ENCODE measurements at places on chromosomes 3 and 15. TPM values are rescaled to one million over a fixed set of nuclear protein-coding genes. Genes with fewer than 3 reads are reported as not detected.

DNA sequence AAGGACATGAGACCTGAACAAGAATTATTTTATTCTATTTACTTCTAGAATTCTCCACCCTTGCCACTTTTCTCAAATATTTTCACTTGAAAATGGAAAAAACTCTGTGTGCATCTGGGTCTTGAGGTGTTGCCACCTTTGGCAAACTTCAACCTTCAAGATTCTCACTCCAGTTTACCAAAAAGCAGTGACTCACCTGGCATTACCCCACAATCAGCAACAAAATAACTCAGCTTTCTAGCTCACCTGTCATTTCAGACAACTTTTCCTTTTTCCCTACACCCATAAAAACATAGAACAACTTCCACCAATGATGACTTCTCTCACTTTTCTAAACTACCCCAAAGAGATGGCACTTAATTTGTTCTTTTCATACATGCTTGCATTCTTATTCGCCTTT lies 115.8 kb downstream of the DUT start:
- no peaks in the 10 kb centered on the region for H3K4me1 ChIP-seq
- H3K4me3 ChIP-seq, result no peak overlapping the region
- no peak for DNase-seq

- no peaks in the 10 kb centered on the region for H3K27me3 ChIP-seq
- no peak overlapping the region for H3K27ac ChIP-seq
- H3K4me1 ChIP-seq, result no peaks in the 10 kb centered on the region
- no peak overlapping the region for H3K4me3 ChIP-seq
- H3K36me3 ChIP-seq, result no peaks in the 10 kb centered on the region
These were observed 239.3 kb upstream of the CNTN6 start for GRCh38 chr3:853489-853888.

- no peak overlapping the region for H3K27ac ChIP-seq
- no peaks in the 10 kb centered on the region for H3K4me1 ChIP-seq
- no peaks in the 10 kb centered on the region for H3K36me3 ChIP-seq
These were observed 535.8 kb downstream of the GABRG3 start for GRCh38 chr15:27506752-27507151.

- no peak for DNase-seq
- no peaks in the 10 kb centered on the region for H3K4me1 ChIP-seq
- H3K36me3 ChIP-seq, result no peaks in the 10 kb centered on the region
- no peak overlapping the region for H3K4me3 ChIP-seq
- no peaks in the 10 kb centered on the region for H3K27me3 ChIP-seq
- no peak overlapping the region for H3K27ac ChIP-seq
These were observed 25.5 kb upstream of the PTPRG start for GRCh38 chr3:61535826-61536225.

DNA sequence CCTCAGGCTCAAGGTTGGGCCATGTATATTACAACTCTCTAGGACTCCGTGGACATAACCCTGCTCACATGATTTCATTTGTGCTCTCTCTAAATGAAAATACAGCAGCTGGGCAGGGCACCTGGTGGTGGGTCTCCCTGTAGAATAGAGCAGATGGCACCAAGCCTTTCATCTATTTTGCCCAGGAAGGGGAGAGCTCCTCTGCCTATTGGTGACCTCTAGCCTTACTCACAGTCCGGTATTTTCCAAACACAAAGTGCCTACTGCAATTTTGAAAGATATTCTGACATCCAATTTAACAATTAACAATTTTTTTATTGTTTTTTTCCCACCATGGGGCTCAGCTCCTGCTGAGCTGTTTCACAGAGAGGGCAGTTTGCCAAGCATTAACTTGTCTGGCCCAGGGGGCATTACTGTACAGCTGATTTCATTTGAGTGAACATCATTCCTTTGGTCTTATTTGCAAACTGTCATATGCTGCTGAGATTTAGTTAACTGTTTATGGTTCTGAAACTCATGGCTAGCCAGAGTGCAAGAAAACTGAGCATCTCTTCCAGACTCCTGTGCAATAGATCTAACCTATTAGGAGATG lies 474.0 kb downstream of the EPHB1 start:
- H3K36me3 ChIP-seq, result no peaks in the 10 kb centered on the region
- H3K27me3 ChIP-seq, result no peaks in the 10 kb centered on the region
- no peaks in the 10 kb centered on the region for H3K4me1 ChIP-seq
- H3K27ac ChIP-seq, result no peak overlapping the region

- no peaks in the 10 kb centered on the region for H3K4me1 ChIP-seq
- no peak overlapping the region for H3K4me3 ChIP-seq
These were observed 34.0 kb upstream of the ZPLD1 start for GRCh38 chr3:102400766-102401165.

GRCh38 chr3:145219355-145220235 lies 941.4 kb downstream of the PLOD2 start:
- H3K27ac ChIP-seq, result no peak overlapping the region
- DNase-seq, result no peak
- no peaks in the 10 kb centered on the region for H3K4me1 ChIP-seq
- no peaks in the 10 kb centered on the region for H3K36me3 ChIP-seq
- no peak overlapping the region for H3K4me3 ChIP-seq

GRCh38 chr3:125322166-125322565 lies 53.0 kb downstream of the ZNF148 start:
- H3K27me3 ChIP-seq, result no peaks in the 10 kb centered on the region
- H3K4me3 ChIP-seq, result no peak overlapping the region
- DNase-seq, result no peak
- peaks cover 1% of the 10 kb centered on the region for H3K36me3 ChIP-seq
- H3K4me1 ChIP-seq, result no peaks in the 10 kb centered on the region

DNA sequence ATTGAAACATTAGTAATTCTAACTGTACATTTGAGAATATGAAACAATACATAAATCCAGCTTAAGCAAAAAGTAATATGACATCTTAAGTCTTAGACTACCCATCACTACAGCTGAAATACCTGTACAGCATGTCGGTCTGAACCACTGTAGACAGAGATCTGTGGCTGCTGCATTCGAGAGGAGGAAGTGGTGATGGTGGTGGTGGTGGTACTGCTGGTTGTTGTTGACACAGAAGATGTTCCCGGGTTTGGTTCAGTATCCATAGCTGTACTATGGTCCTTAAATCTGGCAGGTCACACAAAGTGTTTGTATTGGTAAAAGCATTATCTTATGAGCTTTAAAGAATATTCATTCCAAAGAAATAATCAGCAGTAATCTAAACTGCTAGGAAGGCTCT lies 2.9 kb downstream of the PHC3 start:
- peaks cover 45% of the 10 kb centered on the region for H3K36me3 ChIP-seq
- no peak for DNase-seq
- no peaks in the 10 kb centered on the region for H3K27me3 ChIP-seq
- peaks cover 8% of the 10 kb centered on the region for H3K4me1 ChIP-seq

DNA sequence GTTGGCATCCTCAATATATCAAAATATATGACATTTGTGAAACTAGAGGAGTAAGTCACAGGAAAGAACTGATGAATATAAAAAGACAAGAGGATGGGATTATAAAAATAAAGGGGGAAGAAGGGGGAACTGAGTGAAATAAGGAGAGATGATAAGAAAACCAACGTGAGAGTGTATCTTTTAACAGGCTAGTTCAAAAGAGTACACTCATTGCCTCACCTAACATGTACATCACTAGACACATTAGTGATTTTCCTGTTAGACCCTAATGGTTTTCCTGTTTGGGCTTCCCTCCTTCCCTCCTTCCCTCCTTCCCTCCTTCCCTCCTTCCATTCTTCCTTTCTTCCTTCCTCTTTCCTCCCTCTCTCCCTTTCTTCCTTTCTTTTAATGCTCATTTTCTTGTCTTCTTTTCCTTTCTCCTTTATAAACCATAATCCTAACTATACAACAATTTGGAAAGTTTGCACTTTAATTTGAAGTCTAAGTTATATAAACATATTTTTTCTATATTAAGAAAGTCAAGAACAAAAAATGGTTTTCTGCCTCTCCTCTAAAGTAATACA lies 35.8 kb downstream of the FSIP1 start:
- no peak for DNase-seq
- H3K36me3 ChIP-seq, result no peaks in the 10 kb centered on the region
- H3K27ac ChIP-seq, result no peak overlapping the region
- no peaks in the 10 kb centered on the region for H3K27me3 ChIP-seq

RPP14 gene
- 12.1 TPM for total RNA-seq

GOLGA8R gene
- total RNA-seq, result 3.7 TPM

BTLA gene
- 0.37 TPM for total RNA-seq

Data from right lobe of liver (tissue), 6 donors.